ENCODE measurements at places on chromosomes 2 and 18.

GRCh38 chr2:178002038-178002437 lies 70.5 kb downstream of the PDE11A start:
- no peak for DNase-seq

DNA sequence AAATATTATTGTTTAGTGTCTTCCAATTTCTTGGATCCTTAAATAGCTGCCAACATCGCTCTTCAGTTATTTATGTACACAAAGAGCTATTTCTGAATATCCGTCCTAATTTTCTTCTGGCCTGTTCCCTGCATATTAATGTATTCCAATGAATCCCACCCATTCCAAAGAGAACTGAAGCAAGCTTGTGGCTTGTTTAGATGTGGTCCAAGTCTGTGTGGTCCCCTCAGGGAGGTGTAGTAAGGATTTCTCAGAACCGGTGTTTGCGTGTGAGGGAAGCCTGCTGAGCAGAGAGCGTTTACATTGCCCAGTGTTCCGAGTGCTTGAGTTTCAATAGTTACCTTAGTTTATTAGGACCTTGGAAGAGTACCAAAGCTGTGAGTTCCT lies 25.1 kb upstream of the IL1R1 start:
- no peak for DNase-seq

- no peak for DNase-seq
Observed at GRCh38 chr18:3025544-3025943, 12.6 kb upstream of the LPIN2 start.

GRCh38 chr2:27916293-27916995 lies 25.9 kb downstream of the BABAM2 start:
- DNase-seq, result no peak

GRCh38 chr2:149427387-149427786 lies 97.0 kb downstream of the LYPD6 start:
- no peak for DNase-seq

- no peak for DNase-seq
Observed at GRCh38 chr2:37068686-37069085, 15.5 kb downstream of the HEATR5B start.

DNA sequence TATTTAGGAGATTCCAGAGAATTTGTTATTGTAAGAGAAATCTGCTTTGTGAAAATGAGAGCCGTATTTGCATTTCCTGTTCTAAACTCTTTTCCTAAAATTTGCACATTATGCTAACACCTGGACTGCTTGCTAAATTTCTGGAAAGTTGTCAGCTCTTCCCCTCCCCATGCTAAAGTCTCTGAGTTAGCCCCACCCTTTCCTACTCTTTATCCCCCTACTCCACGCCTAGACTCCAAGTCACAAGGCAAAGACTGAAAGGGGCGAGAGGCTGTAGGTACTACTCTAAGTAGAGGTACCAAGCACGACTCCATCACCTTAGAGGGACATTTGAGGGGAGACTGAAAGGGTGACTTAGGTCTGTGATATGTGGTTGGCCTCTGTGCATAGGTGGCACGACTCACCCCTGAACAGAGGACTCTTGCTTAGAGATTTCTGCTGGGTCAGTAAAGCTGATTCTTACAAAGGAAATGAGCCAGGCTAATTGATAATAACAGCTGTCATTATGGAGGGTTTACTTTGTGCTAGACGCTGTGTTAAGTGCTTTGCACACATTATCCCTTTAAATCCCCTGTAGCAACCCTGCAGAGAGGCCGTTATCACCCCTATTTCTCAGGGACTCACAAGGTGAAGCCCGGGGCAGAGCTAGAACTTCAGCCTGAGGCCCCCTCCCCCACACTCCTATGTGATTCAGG lies 373.5 kb downstream of the EN1 start:
- DNase-seq, result no peak

DNA sequence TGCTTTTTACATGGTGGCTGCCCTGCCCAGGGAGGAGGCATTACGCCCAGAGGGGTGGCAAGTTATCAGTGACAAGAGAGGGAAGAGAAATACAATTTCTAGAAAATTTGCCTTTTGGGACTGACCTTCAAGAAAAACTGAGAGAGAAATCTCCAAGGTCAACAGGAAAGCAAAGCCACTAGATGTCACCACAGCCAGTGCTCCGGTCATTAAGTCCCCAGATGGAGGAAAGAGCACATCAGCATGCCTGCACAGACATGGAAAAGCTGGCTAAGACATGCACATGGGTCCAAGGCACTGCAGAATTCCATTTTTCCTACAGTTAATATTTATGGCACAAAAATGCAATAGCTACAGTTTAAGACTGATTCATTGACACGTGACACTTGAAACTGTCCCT lies 21.0 kb downstream of the FHL2 start:
- no peak for DNase-seq

- DNase-seq, result no peak
Observed at GRCh38 chr18:50454387-50454988, 79.6 kb downstream of the SKA1 start.

DNA sequence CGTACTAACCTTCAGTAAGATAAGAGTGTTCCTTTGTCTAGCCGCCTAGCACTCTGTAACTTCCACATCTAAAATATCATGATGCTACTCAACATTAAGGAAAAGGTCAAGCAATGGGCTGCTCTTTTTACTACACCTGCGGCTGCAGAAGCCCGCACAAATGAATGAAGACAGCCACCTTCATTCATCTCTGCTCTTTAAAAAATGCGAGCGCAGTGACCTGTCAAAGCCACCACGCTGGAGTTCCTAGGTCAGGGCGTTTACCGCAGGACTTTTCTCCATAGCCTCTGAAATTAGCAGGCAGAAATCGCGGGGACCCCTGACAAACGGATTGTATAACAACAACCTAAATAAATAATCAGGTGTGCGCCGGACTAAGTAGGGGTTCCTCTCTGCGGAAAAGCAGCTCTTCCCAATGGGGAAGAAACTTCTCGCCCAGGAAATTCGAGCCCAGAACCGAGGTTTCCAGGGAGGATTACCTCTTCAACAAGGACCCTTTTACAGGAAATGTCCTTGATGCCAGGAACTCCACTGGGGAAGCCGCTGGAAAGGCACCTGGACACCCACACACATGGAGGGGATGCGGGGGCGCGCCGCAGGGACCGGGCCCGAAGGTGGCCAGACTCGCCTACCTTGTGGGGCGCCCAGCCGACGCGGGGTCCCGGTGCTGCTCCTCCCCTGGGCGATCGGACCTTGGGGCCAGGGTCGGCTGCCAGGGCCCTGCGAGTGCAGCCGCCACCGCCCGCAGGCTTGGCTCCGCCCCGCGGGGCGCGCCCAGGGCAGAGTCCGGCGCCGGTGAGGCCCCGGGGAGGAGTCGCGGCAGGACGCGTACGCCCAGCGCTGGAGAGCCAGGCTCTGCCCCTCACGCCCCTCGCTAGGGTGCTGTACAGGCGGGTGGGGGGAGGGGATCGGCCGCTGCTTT lies at the start of gene CCDC68:
Gene CCDC68, minus strand, starts transcription at position 758 of the 922 bp plus-strand sequence. CDS start 16,670 bp downstream, outside the sequence.
- no peak for DNase-seq

DNA sequence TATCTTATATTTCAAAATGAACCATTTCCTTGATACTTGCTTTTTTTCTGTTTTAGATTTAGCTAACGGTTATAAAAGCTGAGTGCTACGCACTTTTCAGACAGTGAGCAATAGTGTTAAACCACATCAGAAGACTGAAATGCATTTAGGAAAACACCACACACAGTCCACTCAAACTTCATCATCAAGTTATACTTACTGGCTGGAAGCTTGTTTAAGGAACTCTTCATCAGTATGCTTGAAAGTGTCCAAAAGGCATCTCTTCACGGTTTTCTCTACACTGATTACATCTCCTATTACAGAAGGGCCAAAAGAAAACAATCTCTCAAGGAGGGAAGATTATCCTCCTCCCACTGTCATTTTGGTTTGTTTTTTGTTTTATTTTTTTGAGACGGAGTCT lies 19.7 kb downstream of the ILKAP start:
- DNase-seq, result no peak

DNA sequence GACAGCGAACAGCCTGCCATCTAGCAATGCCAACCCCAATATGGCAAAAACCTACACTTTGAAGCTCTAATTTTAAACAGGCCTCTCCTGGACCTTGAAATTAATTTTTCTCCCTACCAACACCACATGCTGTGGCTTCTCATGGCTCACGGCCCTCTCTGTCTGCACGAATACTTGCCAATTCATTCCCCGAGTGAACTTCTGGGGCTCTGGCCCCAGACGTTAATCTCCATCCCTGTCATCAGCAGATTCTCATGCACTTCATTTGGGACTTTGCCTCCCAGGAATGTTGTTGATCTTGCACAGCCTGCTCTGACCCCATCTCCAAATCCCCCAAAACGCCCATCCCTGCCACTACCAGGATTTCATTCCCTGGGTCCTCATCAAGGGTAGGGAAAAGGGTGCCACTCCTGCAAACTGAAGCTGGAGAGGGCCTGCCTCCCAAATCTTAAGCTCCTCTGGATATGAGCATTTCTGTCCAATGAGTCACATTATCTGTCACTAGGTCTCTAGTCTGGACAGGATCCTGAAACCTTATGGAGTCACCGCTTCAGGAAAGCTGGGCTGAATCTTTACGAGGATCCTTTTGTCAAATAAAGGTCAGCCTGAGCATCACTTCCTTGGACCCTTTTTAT lies 10.4 kb downstream of the FIGLA start:
- no peak for DNase-seq

DNA sequence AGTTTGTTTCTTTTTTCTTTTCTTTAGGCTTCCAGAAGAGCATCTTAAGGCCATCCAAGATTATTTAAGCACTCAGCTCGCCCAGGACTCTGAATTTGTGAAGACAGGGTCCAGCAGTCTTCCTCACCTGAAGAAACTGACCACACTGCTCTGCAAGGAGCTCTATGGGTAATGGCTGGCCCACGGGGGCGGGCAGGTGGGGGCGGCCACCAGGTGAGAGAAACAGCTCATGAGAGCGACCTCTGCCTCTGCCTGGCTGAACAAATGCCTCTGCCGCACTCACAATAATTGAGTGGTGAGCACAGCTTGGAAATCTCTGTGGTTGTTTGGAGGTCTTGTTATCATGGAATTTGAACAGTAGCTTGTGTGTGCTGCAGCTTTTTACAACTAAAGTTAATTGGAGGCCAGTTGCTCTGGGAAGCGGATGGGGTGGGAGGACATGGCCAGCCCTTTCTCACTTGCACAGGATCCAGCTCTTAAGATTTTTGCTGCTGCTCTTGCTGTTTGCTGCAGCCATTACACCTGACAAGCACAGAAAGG lies 70.4 kb downstream of the INPP5D start:
- DNase-seq, result no peak

DNA sequence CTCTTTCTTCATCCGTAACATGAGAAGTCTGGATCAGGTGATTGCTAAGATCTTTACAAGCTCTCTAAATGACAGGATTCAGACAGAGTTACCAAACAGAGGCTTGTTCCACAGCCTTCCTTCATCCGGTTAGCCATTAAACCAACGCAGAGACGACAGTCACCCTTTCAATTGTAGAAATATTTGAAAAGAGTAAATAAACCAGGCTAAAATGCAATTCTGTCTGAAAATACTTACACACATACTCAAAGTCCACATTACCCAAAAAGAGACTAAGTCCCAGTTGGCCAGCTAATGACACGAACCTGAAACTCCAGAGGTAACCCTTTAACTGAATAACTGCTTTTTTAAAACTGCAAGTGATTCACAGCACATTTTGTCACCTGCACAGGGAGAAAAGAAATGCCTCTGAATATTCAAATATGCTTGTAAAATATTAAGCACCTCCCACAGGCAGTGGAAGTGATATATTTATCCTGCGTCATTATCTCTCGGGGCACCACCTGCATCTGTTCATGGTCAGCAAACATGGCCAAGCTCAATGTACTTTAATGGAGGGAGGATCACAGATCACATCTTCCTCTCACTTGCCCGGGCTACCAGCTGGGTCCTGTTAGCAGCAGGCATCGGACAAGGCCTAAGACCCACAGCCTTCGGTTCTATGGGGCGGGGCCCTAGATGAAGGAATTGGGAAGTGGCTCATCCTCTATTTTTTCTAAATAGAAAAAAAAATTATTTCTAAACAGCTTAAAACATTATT lies 38.8 kb upstream of the DNER start:
- no peak for DNase-seq

DNA sequence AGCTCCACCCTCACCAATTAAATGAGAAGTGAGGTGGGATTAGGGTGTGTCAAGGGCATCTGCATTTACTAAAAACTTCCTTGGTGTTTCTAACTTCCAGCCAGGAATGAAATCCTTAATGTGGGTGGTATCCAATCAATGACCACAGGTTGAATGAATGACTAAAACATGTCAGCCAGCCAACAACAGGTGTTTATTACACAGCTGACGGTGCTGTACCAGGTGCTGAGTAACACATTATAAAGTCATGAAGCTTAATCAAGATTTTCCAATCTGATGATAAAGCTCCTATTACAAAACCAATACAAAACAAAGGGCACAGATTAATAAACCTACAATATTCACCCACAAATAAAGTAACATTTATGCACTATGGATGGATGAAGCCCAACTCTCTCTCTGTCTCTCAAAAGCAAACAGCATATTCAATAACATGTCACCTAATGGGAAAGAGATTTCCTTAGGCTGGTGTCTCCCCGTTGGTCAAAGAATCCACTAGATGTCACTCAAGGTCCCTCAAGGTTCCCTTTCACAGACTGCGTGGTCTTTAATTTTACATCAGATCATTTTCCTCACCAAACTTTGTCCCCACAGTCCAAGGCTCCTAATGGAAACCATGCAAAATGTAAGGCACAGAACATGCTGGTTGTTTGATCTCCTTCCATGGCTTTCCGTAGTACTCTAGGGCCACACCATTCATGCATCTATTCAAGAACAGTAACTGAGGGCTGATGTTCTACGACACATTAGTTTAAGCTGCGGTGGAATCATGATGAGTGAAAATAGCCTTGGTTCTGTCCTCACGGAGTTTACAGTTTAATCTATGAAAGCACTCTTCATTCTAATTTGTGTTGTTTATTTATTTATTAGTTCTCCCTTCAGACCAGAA lies 6.4 kb upstream of the PTPN4 start:
- peak; percentile 27 for DNase-seq

DNA sequence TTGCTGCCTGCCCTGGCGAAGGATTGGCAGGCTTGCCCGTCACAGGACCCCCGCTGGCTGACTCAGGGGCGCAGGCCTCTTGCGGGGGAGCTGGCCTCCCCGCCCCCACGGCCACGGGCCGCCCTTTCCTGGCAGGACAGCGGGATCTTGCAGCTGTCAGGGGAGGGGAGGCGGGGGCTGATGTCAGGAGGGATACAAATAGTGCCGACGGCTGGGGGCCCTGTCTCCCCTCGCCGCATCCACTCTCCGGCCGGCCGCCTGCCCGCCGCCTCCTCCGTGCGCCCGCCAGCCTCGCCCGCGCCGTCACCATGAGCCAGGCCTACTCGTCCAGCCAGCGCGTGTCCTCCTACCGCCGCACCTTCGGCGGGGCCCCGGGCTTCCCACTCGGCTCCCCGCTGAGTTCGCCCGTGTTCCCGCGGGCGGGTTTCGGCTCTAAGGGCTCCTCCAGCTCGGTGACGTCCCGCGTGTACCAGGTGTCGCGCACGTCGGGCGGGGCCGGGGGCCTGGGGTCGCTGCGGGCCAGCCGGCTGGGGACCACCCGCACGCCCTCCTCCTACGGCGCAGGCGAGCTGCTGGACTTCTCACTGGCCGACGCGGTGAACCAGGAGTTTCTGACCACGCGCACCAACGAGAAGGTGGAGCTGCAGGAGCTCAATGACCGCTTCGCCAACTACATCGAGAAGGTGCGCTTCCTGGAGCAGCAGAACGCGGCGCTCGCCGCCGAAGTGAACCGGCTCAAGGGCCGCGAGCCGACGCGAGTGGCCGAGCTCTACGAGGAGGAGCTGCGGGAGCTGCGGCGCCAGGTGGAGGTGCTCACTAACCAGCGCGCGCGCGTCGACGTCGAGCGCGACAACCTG lies at the start of gene DES:
Gene DES, plus strand, starts transcription at position 223 of the 857 bp plus-strand sequence. Its CDS starts 86 bp downstream, at position 309.
- no peak for DNase-seq
